ENCODE measurements at places on chromosomes 7 and 10.

DNA sequence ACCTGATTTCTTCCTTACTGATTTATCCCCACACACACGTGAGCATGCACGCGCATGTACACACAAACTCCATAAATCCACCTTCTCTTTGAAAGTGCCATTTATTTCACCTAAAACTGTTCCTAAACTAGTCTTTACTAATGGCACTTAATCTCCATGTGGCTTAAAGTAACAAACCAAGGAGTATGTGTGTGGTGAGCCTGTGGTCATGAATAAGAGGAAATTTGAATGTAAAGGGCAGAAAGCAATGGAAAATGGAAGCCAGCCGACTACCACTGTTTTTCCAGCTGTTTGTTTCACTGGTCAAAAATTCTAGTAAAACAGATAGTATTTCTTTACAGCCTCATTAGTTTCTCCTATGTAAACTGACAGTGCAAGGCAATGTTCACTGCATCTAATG lies 23.8 kb downstream of the SEMA3C start:
- no peak for DNase-seq

GRCh38 chr10:87603196-87603595 lies 56.5 kb upstream of the PAPSS2 start:
- DNase-seq = no peak

DNA sequence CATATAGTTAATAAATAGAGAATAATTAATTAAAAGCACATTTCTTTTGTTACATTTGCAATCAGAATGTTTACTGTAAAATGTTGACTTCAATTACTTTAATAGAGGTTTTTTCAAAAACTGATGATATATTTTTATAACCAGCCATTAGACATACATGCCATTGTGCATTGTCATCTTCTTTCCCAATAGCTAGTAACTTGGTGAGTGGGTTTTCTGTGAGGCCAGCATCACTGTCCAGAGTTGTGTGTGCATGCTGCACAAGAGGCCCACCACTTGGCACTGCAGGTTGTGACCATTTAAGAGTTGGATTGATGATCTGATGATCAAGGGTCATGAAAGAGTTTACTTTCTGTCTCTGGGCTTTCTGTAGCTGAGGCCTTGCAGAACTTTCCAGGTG lies 46.5 kb downstream of the TFEC start:
- DNase-seq = no peak

- no peak for DNase-seq
These were observed 947 bp downstream of the HOXA3 start for GRCh38 chr7:27151341-27151930.

GRCh38 chr7:140039896-140040295 lies 22.9 kb downstream of the PARP12 start:
- no peak for DNase-seq
